HEK293T (cell line): ENCODE measurements at places on chromosomes 2 and 18.
A peak's percentile ranks its signal among the peaks of the same experiment; 100 is the strongest.

DNA sequence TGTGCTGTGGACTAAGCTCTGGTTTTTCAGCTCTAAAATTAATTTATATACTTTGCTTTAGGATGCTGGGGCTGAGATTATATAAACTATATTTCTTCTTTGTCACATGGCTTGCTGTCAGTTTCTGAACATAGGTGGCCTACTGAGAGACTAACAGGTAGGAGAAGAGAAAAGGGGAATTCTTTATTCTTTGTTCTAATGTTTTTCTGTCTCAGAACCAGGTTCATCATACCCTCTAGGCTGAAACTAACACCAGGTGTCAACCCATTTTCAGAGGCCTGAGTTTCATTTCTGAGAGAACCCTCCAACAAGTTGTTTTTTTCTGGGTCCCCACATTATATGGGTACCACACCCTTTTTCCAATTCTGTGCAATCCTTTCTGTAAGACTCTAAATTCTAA is 843.6 kb downstream of the TRIB2 start:
- no peak for DNase-seq

- no peak for DNase-seq
Observed at GRCh38 chr2:189152483-189152882, 27.1 kb downstream of the COL5A2 start.

DNA sequence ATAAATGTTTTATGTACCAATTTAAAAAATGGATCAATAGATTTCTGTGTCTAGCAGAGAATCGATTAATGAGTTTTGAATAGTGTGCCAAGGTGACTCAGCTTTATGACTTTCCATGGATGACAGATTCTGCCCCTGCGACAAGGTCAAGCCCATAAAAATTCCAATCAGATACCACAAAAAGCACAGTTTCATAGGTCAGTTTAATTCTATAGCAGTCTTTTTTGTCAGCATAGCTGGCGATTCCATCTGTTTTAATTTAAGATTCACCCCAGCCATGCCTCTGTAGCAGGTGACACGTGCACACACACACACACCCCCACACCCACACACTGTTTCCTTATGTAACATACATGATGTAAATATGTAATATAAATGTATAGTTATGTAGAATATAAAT is 28.9 kb downstream of the RAB31 start:
- no peak for DNase-seq

- DNase-seq, result no peak
Observed at GRCh38 chr2:128262315-128263253, 56.1 kb downstream of the HS6ST1 start.

GRCh38 chr2:170324640-170325046 is 146.7 kb downstream of the MYO3B start:
- DNase-seq, result peak; percentile 65

DNA sequence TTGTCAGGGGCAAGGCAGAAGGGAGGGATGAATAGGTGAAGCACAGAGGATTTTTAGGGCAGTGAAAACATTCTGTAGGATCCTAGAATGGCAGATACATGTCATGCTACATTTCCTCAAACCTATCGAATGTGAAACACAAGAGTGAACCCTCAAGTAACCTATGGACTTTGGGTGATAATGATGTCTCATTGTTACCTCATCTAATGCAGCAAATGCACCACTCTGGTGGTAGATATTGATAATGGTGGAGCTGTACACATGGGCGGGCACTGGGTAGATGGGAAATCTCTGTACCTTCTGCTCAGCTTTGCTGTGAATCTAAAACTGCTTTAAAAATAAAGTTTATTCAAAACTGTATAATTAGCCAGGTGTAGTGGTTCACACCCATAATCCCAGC is 95.2 kb upstream of the NCK2 start:
- no peak for DNase-seq
